DMS79 treated with DMSO at 0.1 percent for 48 hours (cell line): ENCODE measurements at places on chromosomes 1 and 21.

GRCh38 chr21:28419811-28420210 lies 572.9 kb downstream of the LTN1 start:
- DNase-seq = no peak

GRCh38 chr1:100607628-100608240 lies 69.8 kb downstream of the GPR88 start:
- DNase-seq = no peak

GRCh38 chr21:31211836-31212235 lies 132.2 kb downstream of the TIAM1 start:
- DNase-seq = no peak

- DNase-seq = no peak
Measured at GRCh38 chr1:177569476-177569875, 398.7 kb downstream of the BRINP2 start.

DNA sequence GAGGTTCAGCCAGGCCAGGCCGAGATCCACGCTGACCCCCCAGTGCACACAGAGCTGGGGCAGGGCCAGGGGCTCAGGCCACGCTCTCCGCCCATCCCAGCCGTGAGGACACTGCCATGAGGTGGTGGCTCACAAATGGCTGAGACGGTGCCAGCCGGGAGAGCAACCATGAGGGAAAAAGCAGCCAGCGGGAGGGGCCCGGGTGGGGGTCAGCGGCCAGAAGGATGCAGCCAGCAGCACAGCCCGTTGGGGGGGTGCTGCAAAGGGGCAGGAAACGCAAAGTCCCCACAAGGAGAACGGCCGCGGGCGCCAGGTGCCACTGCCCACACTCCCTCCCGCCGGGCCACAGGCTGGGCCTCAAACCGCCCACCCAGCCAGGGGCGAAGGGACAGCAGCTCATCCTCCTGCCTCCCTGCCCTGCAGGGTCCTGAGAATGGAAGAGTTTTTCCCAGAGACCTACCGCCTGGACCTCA lies 8.3 kb downstream of the TTLL10 start:
- no peak for DNase-seq

DNA sequence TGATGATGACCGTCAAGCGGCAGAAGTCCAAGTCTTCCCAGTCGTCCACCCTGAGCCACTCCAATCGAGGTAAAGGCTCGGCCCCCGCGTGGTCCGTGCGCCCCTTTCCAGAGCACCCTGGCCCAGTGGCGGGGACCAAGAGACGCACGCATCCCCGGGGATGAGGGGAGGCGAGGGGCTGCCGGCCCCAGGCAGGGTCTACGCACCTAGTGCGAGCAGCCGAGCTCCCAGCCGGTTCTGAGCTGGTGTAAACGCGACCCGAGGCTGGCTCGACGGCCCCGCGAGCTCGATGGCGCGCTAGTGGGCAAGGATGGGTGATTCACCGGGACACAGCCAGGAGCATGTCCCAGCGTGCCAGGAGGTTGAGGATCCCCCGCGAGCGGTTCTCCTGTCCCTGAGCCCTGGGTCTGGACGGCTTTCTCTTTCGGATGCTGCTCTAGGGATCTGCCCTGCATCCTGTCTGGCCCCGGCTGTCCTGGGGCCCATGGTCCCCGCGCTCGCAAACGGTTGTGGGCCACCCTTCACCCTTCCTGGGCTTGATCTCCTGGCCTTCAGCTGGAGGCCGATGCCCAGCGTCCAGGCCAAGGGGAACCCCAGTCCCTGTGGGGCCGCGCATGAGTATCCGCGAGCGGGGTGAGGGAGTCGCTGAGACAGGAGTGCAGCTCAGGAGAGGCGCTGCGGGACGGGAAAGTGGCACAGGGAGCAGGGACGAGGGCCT lies 689 bp downstream of the PKP1 start:
- DNase-seq = no peak

- no peak for DNase-seq
Measured at GRCh38 chr1:64654519-64655341, 90.1 kb upstream of the RAVER2 start.

GRCh38 chr1:186046437-186047211 lies 312.4 kb downstream of the HMCN1 start:
- no peak for DNase-seq

DNA sequence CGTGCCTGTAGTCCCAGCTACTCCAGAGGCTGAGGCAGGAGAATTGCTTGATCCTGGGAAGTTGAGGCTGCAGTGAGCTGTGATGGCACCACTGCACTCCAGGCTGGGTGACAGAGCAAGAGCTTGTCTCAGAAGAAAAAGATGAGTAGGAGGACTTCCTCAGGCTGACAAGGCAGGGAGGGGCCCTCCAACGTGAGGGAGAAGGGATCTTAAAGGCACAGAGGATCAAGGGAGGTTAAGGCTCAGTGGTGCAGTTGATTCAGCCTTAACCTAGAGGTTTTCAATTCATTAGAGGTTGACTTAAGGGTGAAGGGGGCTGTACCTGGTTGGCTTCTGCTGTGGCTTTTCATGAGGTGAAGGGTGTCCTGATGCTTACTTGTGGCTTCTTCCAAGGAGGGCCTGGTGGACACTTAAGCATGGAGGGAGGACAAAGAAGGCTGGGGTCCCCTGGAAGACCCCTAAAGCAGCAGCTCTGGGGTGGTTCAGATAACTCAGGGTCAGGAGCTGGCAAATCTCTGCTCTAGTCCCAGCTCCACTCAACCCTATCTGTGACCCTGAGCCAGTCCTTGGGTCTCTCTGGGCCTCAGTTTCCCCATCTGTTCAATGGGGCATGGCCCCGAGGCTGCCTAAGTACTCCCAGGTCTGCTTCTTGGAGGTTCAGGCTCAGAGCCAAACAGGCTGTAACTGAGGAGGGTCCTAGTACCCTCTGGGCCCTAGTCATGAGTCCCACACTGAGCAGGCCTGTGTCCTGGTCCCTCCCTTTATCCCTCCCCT lies 6.3 kb downstream of the EXTL1 start:
- DNase-seq = no peak

DNA sequence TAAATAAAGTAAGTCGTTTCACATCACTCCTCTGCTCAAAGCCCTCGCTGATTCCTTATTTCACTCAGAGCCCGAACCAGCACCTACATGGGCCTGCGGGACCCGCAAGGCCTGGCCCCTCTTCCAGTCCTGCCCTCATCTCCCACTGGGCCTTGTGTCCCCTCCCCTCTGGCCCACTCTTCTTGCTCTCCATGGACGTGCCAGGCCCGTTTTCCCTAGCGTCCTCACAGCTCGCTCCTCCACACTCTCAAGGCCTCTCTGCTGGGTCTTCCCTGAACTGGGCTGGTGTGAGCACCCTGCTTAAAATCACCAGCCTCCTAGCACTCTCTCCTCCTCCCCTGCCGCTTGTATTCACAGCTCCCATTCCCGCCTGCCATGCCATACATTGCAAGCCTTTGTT lies 237.9 kb downstream of the FOXD2 start:
- no peak for DNase-seq

GRCh38 chr1:229554886-229555621 lies 3.5 kb downstream of the ABCB10 start:
- no peak for DNase-seq
